Activated naive CD4-positive, alpha-beta T cell treated with Interleukin-2 at 50 U/mL for 16 hours (primary cell): ENCODE measurements at places on chromosomes 11 and 22.

DNA sequence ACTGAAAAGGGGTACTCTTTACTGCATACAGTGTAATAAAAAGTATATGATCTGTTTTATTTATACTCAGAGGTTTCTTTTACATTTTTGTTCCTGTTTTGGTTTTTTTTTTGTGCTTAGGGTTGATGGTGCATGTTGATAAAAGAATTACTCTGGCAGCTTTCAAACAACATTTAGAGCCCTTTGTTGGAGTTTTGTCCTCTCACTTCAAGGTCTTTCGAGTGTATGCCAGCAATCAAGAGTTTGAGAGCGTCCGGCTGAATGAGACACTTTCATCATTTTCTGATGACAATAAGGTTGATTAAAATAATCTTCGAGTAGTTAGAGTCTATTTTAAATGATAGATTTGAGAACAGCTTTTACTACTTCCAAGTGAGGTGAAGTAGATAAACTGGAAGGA is 60.6 kb downstream of the DKK3 start:
- DNase-seq, result no peak

- DNase-seq, result no peak
Observed at GRCh38 chr11:27386181-27386845, 23.3 kb upstream of the CCDC34 start.

GRCh38 chr11:32899438-32899837 is 6.8 kb downstream of the QSER1 start:
- DNase-seq, result no peak

DNA sequence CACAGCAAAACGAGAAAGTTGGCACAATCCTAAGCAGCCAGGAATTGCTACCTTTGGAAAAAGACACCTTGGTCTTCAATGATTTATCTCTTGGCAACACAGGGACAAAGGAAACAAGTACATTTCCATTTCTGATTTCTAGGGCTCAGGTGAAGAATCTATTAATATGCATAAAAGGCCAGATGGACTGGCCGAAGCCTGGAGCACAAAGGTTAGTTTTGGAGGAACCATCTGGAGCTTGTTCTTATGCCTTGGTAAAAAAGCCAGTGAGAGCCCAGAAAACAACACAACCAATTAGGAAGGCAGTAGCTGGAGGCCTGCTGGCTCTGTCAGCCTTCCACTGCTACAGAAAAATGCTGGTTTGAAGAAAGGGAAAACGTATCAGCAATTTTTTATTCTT is 713.5 kb upstream of the API5 start:
- no peak for DNase-seq

DNA sequence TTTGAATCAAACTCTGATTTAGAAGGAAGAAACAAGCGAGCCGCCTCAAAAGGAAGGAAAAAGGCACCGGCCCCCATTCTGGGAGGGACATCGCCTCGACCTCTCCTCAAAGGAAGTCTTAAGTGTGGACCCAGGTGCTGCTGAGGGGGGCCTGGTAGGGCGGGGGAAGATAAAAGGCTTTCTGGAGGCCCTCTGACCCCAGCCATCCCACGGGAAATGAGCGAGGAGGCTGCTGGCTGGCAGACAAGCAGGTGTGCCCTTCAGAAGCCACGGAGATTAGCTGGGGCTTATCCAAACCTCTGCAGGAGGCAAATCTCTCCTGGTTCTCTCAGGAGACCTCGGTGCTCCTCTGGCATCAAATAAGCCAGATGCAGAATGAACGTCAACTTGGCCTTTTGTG is 171.4 kb upstream of the BLID start:
- no peak for DNase-seq

- no peak for DNase-seq
Observed at GRCh38 chr11:58647866-58648265, 25.4 kb downstream of the CNTF start.

DNA sequence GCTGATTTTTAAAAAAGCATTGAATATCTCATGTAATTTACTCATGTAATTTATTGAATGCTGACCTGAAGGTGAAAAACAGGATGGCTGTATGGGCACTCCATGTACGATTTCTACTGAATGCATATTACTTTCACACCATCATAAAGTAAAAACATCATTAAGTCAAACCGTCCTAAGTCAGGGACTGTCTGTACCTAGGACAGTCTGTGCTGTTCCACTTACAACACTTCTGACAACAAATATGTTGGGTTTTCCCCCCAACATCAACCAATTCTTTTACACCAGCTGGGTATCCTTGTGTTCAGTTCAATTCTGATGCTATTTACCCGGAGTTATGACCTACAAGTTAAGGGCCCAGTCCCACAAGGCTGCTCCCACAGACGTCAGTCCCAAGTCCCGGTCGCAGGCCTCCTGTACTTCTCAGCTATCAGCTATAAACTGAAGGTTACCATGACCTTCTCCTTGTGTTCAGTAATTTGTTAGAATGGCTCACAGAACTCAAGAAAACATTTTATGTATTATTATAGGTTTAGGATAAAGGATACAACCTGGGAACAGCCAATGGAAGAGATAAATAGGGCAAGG is 17.0 kb downstream of the UVRAG start:
- no peak for DNase-seq

DNA sequence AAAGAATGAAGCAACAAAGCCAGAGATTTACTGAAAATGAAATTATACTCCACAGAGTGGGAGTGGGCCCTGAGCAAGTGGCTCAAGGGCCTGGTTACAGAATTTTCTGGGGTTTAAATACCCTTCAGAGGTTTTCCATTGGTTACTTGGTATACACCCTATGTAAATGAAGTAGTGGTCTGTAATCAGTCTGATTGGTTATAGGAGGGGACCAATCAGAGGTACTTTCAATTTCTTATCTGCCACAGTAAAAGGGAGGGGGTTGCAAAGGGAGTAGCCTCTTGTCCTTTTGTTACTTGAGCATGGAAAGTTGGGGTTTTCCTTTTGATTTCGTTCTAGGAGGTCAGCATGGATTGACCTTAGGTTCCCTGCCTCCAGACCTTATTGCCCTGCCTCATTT is 63.5 kb downstream of the ATM start:
- DNase-seq, result no peak

GRCh38 chr11:65883058-65883761 is 3.6 kb downstream of the CTSW start:
- DNase-seq, result no peak

- no peak for DNase-seq
Observed at GRCh38 chr22:43131773-43132501, 11.3 kb downstream of the MCAT start.

DNA sequence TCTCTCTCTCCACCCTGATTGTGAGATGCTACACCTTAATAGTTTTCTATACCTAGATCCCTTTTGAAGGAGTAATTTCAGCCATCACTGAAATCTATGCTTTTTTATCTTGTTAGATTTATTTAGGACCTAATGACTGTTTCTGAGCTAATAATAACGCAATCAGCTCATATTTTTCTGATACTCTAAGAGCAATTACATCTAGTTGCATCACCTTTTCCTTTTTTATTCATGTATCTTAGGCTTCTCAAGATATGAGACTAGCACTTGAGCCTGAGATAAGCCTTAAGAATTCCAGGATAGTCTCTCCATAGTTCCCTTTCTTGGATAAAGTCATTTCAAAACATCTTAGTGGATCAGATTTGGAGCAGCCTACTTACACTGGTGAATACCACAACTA is 25.1 kb upstream of the CAVIN3 start:
- no peak for DNase-seq

- no peak for DNase-seq
Observed at GRCh38 chr11:67699521-67699920, 25.1 kb upstream of the ALDH3B2 start.

DNA sequence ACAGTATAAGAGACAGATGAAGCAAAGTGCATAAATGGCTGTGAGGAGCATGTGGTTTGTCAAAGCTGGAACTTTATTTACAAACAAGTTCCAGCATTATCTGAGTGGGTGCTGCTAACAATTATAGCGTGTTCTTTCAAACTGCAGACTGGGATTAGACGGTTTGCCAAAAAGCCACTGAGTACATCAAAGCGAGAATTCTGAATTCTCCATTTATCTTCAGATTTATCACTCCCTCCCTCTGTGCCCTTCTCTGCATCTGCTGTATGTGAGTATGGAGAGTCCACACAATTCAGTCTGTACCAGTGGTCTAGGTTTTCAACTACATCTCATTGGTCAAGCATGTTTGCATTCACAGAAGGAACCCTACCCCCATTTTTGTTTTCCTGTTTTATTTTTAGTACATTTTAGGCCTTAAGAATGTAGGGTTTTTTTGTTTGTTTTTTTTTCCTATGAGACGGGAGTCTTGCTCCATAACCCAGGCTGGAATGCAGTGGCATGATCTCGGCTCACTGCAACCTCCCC is 18.1 kb upstream of the INCENP start:
- no peak for DNase-seq

DNA sequence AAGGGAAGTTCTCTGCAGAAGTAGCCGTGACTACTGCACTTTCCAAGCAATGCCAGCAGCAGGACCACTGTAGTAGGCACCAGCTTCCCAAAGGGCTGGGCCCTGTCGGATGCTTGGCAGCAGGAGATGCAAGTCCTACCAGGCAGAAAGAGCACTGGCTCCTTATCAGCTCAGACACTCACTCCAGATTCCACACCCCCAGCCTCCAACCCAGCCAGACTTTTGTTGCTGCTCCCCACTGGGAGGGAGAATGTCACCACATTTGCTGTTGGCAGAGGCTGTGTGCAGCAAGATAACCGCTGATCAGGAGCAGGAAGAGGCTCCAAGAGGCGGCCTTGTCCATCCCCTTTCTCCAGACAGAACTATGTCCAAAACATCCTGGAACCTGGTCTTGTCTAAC is 118.7 kb downstream of the C11orf58 start:
- no peak for DNase-seq

GRCh38 chr22:49826603-49827270 is 936 bp downstream of the BRD1 start:
- DNase-seq, result peak; percentile 39

GRCh38 chr11:118908901-118909618 is 16.7 kb downstream of the BCL9L start:
- DNase-seq, result no peak

GRCh38 chr22:19631899-19632667 is 82.2 kb upstream of the SEPTIN5 start:
- DNase-seq, result no peak

- no peak for DNase-seq
Observed at GRCh38 chr11:127054153-127054552, 53.6 kb upstream of the KIRREL3 start.
